ENCODE measurements at places on chromosomes 3 and 15. TPM values are rescaled to one million over a fixed set of nuclear protein-coding genes. Genes with fewer than 3 reads are reported as not detected.

GRCh38 chr3:95595416-95596075 lies 1218.8 kb upstream of the EPHA6 start:
- no peak for DNase-seq
- H3K27ac ChIP-seq, result no peak overlapping the region
- H3K4me3 ChIP-seq, result no peak overlapping the region
- no peaks in the 10 kb centered on the region for H3K36me3 ChIP-seq
- H3K4me1 ChIP-seq, result no peaks in the 10 kb centered on the region

GRCh38 chr3:65924762-65925161 lies 114.0 kb downstream of the MAGI1 start:
- H3K4me1 ChIP-seq, result no peaks in the 10 kb centered on the region
- DNase-seq, result no peak
- H3K36me3 ChIP-seq, result no peaks in the 10 kb centered on the region
- H3K27ac ChIP-seq, result no peak overlapping the region

DNA sequence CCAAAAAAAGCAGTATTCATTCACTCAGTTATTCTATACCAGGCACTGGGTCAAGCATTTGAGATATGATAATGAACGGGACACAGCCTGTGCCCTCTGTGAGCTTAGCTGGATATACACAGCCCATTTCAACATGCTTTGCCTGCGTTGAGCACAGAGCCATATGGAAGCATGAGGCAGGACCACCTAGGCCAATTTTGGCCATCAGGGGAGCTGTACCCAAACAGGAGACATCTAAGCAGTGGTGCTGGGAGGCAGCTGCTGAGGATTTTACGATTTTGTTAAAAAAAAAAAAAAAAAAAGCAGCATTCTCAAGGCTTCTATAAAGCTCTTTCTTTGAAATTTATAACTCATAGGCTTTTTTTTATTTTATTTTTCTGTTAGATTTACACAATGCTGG lies 87.2 kb upstream of the SLC2A2 start:
- H3K4me3 ChIP-seq, result no peak overlapping the region
- peaks cover 5% of the 10 kb centered on the region for H3K36me3 ChIP-seq
- no peak overlapping the region for H3K27ac ChIP-seq
- H3K27me3 ChIP-seq, result no peaks in the 10 kb centered on the region

The DUOX2 gene
- total RNA-seq, result not detected

DNA sequence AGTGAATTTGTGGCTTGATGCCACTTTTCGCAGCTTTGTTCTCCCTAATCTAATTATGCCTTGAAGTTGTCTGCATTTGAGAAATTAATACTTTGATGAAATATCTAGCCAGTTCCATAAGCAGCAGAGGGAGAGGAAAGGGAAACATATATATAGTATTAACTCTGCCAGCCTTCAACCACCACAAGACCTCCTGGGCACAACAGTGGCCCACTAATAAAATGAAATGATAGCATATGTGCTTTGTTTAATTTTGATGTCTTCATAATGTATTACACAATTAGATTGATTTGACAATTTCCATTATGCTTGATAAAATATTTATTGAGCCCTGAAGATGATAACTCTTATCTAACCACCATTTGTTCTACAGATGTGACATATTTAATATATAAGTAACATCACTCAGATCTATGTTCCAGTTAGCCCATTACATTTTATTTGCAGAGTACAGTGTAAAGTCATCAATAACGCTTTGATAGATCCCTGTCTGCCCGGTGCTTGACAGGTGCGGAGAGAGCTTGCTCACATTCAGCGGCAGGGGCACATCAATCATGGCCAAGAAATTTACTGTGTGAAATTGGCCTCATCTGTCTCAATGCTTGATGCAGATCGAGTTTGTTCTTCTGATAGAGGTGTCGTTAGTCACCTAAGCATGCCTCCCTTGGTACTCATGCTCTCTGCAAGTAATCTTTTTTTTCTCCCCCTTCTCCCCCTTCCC lies 187.4 kb downstream of the MECOM start:
- H3K4me3 ChIP-seq, result no peak overlapping the region
- DNase-seq, result no peak
- no peak overlapping the region for H3K27ac ChIP-seq
- H3K4me1 ChIP-seq, result peaks cover 6% of the 10 kb centered on the region
